H4 (cell line): ENCODE measurements at places on chromosomes 2 and 18.

DNA sequence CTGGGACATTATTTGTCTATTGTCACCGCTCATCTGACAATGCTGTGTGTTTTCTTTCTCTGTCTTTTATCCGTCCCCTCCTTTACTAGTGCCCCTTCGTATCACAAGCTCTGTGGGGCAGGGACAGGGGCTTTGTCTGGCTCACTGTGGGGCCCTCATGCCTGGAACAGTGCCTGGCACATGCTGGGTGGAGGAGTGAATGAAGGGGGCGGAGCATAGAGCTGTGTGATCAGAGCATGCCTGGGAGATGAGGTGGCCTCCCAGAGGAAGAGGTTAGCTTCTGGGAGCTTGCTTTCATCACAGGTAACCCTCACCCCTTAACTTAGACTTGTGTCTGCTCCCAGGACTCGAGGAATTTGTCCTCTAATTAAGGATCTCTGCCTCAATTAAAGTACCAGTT is 16.4 kb downstream of the MTCL1 start:
- no peak for DNase-seq

GRCh38 chr2:57497489-57498096 is 549.0 kb upstream of the VRK2 start:
- DNase-seq, result peak; percentile 65

GRCh38 chr2:172926785-172927640 is 148.6 kb upstream of the MAP3K20 start:
- DNase-seq, result no peak

DNA sequence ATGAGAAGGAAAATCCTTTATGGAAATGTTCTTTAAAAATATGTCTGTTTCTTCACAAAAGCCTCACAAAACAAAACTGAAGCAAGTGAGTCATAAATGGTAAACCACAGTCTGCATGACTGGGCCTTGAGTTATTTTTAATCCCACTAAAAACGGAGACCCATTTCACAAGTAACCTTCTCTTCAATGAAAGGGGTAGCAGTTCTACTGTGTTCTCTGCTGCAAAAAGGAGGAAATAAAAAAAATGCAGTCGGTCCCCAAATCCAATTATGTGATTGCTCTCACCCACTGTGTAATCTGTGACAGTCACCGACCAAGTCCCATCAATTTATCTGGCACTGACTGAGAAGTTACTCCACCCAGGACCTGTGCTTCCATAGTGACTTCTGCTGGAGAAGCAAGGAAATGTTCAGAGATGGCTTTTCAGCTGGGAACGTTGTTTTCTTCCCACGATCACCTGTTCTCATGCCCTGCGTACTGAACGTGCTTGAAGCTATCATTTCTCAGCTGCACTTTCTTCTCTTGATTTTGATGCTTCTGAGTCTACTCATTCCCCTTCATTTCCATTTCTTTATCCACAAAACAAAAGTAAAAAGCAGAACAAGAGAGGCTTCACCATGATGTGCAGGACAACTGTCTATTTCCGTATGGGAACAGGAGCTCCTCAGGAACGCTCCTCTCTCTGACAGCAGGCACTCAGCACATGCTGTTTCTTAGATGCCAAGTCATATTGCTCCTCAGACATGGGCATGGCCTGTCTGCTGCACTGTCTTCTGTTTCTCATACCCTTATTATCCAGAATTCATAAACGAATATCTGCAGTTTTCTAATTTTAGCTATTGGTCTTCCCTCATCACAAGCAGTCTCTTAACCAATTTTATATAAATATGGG is 80.0 kb upstream of the TMEM200C start:
- DNase-seq, result peak; percentile 52

DNA sequence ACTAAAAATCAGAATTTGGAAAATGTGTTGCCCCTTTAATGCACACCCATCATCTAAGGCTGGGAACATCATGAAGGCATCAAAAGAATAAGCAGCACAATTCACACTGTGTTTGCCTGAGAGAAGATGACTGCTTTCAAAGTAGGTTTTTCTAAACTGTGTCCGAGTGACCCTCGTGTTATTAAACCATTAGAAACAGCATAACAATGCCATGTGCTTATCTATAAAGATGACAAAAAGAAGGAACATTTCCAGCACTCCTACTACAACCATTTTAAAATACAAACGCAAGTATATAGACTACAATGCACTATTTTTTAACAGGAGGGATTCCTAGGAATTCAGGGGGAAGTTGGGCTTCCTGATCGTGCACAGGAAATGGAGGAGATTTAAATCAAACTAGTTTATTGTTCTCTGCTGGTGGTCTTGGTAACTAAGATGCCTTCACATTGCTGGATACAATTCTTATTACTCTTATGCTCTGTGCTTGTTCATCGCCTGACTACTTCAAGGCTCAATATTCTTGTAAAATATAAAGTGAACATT is 305.9 kb upstream of the CCDC68 start:
- no peak for DNase-seq

DNA sequence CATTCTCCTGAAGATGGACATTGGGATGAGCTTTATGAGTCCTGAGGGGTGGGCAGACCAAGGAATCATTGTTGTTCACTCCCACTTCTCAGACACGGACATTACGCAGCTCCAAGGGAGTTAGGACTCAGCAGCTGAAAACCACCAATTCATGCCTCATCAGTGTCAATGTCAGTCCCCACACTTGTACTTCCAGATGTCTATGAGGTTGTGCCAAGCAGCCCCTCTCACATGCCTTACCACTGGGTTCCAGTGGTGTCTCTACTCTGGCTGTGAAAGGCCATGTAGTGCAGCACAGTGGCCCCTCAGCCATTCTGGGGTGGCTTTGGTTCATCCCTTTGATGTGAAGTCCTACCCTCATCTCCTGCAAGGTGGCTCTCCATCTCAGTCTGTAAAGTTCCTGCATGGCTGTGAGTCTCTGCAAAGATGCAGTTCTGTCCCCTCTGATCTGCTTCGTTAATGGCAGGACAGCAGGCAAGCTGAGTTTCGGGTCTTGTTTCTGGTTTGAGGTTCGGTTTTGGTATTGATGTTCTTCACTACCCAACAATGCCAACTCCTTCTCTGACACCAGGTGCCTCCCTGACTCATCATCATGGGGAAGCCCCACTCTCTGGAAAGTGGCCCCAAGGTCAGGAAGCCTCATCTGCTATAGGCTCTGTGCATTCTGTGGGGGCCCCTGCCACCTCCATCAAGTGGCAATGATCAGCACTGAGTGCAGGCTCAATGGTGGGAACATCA is 14.0 kb upstream of the COL6A3 start:
- no peak for DNase-seq

- peak; percentile 42 for DNase-seq
These were observed 38.8 kb downstream of the ADAM23 start for GRCh38 chr2:206482123-206482522.

- DNase-seq, result no peak
These were observed 468 bp downstream of the UXS1 start for GRCh38 chr2:106193690-106193976.

DNA sequence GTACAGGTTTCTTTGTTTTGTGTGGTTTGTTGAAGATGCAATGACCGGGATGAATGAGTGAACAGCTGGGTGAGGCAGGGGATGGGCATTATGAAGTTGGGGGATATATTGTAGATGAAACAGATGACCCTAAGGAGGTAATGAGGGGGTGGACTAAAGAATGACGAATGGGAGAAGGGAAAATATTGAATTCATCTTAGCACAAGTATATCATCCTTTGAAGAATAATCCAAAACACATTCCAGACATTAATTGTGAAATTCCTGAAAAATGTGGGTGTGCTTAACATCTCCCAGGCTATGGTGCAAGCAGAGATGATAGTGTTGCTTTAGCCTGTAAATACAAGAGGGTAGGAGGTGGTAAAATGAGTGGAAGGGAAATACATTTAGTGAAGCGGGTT is 5.8 kb downstream of the CRIM1 start:
- no peak for DNase-seq

DNA sequence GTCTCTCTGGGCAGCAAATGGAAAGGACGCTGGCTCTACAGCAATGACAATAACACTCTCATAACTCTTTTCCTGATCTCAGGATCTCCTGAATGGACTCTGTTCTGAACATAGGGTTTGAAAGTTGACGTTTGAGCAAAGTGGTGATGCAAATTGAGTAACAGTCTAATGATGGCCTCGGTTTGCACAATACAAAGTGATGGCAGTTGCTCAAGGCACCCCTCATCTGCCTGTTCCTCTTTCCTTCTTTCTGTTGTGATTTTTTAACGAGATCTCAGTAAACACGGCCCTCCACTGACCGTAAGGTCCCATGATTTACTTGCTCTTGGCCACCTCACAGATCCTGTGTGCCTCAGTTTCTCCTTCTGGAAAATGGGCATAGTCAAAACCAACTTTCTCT is 303.6 kb downstream of the SLC8A1 start:
- no peak for DNase-seq
